Islet precursor cell (in vitro differentiated cells): ENCODE measurements at places on chromosomes 6 and 20.
A peak's percentile ranks its signal among the peaks of the same experiment; 100 is the strongest.

DNA sequence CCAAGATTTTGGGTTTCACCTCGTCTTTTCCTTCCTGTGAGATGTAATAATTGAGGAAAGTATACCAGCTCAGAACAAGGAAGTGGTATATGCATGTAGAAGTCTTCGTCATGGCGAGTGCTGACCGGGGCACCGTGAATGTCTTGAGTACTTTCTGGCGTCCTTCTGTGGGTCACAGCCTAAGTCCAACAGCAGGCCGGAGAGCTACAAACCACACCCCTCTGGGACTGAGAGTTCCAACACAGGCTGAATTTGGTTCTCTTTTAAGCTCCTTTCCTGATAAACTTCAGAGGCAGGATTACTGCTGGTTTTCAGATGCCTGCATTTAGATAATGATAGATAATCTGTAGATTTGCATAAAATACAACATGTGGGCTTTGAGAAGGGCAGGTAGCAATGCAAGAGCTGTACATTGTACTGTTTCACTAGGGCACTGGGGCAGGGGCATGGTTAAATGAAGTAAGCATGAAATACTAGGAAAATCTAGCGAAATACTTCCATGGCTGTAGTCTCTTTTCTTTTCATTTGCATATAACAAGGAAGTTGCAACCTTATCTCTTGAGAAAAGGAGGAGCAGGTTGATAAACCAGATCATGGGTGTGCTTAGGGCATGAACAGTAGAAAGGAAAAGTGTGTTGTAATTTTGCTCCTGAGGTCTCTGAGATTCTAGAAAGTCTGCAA is at the start of gene ADTRP:
TSS of gene ADTRP (minus strand) at position 156 of the 681 bp plus-strand sequence. CDS start at position 112, 44 bp downstream.
- no peak for DNase-seq

GRCh38 chr20:33689493-33689892 is 3.3 kb upstream of the E2F1 start:
- DNase-seq: no peak

GRCh38 chr6:96089173-96089572 is 73.4 kb downstream of the FUT9 start:
- DNase-seq: peak; percentile 70

GRCh38 chr20:22757424-22758183 is 173.2 kb upstream of the FOXA2 start:
- DNase-seq: peak; percentile 20

- DNase-seq: no peak
Measured at GRCh38 chr6:80437801-80438200, 331.3 kb downstream of the BCKDHB start.

DNA sequence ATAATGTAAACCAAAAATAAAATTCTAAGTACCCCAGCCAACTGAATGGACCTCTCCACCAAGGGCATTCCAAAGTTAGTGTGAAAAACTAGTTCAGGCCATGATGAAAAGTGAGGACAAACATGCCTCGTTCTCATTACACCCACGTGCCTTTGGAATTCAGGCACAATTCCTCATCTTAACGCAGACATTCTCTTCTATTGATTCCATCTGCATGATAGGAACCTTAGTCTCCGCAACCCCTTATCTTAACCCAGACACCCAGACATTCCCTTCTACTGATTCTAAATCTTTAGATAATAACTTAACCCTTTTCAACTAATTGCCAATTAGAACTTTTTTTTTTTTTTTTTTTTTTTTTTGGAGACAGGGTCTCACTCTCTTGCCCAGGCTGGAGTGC is 7.6 kb upstream of the SERPINB6 start:
- no peak for DNase-seq

GRCh38 chr6:114718716-114719270 is 376.0 kb upstream of the HS3ST5 start:
- no peak for DNase-seq

DNA sequence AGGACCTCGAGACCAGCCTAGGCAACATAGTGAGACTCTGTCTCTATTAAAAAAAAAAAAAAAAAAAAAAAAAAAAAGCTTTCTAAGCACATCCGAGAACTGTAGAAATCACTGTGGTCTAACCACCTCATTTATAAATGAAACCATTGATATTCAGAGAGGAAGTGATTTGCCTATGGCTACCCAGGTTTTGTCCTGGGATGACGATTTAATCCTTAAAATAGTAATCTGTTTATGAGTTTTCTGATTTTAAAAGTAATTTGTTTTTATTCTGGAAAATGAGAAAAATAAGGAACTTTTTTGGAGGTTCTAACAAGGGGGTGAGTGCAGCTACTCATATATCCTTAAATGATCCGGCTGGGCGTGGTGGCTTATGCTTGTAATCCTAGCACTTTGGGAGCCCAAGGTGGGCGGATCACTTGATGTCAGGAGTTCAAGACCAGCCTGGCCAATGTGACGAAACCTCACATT is 6.5 kb upstream of the BTN3A2 start:
- no peak for DNase-seq

- no peak for DNase-seq
Measured at GRCh38 chr6:161446296-161446925, 172.6 kb upstream of the AGPAT4 start.

DNA sequence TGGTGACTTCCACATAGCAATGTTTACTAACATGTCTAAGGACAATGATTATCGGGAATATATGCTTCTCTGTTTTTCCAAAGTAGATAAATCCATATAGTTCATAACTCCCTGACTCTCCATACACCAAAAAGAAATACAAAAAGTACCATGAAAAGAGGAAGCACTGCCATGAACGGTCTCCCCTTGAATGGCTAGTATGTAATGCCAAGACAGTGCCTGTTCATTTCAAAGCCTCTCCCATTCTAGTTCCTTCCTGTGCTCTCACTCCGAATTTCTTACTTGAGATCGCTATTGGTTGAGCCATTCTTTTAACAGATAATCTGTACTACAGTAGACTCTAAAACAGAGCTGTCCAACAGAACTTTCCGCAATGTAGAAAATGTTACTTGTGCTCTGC is 54.8 kb upstream of the EDN1 start:
- no peak for DNase-seq

- no peak for DNase-seq
Measured at GRCh38 chr6:144340541-144341371, 55.6 kb downstream of the UTRN start.

DNA sequence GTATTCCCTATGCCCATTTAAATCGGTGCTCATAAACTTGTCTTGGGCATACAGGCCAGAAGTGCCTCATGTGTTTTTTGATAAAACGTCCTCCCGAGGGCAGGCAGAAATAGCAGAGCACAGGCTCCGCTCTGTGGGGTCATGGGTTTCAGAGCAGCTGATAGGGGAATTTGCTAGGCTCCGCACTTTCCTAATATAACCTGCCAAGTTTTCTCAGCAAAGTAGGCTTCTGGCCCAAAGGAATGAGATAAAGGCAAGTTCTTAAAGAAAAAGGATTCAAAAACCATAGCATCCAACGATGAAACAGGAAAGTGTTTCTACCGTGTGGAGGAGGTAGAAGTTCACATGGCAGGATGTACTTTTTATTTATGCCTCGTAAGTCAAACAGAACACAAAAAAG is 69.8 kb upstream of the RALGAPA2 start:
- no peak for DNase-seq

DNA sequence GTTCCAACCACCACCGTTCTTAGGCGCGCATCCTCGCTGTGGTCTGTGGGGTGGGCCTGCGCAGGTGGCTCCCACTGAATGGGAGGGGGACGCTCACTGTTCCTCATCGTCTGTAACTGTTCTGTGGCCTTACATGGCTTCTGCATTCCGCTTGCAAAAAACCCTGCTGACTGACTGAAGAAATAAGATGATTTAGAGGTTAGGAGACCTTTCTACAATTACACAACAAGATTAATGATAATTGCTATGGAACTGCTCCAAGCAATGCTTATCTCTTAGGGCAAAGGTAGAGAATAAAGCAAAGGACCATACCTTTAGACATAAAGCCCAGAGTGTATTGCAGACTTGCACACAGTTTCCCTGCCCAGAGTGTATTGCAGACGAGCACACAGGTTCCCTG is 14.4 kb upstream of the DACT2 start:
- no peak for DNase-seq

DNA sequence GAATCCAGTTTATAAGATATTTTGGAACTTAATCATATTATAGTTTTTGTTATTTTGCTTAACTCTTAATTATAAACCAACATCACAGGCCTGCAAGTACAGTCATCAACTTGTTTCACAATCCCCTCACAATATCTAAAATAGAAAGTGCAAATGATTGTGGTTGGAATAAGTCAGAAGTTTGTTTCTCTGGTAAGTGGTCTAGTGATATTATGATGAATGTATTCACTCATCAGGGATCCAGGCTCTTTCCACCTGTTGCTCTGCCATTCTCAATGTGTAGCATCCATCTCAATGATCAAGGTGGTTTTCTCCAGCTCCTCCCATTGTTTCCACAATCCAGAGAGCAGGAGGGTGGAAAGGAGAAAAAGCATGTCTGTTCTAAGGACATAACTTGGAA is 54.2 kb downstream of the OPN5 start:
- DNase-seq: no peak

DNA sequence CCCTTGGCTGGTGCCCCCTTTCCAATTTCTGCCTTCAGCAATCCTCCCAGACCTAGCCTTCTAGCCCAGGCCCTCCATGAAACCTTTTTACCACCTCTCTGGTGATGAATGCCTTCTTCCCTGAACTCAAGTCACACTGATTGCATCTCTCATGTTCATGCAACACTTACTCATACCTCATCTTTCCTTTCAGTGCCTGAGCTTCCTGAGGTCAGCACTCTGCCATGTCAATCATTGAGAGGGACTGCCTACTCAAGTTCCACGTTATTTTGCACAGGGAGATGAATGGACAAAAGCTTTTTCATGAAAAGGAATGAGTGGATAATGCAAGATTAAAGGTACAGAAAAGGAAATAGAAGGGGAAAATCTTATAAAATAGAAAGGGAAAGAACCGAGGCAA is 60.1 kb upstream of the PLEKHG1 start:
- DNase-seq: no peak

- no peak for DNase-seq
Measured at GRCh38 chr20:54284928-54285704, 77.2 kb downstream of the PFDN4 start.

GRCh38 chr20:48231253-48231930 is 446.1 kb upstream of the SULF2 start:
- no peak for DNase-seq

- DNase-seq: no peak
Measured at GRCh38 chr6:129872586-129872985, 11.5 kb upstream of the TMEM244 start.

DNA sequence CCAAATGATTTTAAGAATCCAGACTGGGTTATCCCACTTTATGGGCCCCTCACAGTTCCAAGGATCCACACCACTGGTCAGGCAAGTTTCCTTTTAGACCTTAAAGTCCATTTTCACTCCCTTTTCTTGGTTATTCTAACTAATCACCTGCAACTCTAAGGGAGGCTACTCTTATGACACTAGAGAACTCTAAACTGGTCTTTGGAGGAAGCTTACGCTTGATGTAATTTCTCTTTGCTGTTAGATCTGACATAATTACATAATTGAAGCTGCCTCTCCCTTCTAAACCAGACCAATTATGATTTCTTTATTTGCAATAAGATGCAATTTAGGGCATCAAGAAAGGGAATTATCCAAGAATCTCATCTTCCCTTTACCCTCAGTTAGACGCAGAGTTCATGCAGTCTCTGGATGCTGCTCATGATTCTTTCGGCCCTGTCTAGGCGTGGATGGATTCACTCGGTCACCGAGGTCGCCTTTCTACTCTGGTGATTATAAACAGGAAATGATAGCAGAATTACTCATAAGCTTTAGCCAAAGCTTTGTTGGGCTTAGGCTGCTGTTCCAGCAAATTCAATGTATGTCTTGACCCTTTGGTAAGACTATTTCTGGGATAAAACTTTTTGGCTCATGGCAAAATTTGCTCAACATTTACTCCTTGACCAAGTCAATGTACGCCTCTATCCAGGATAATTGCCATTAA is 166.4 kb upstream of the PRND start:
- DNase-seq: no peak

- no peak for DNase-seq
Measured at GRCh38 chr20:32804022-32804715, 15.6 kb upstream of the MAPRE1 start.

- no peak for DNase-seq
Measured at GRCh38 chr20:20463933-20464374, 96.0 kb downstream of the INSM1 start.

GRCh38 chr20:24633026-24633425 is 163.6 kb downstream of the SYNDIG1 start:
- no peak for DNase-seq

- no peak for DNase-seq
Measured at GRCh38 chr6:34319471-34319885, 70.7 kb upstream of the SMIM29 start.

DNA sequence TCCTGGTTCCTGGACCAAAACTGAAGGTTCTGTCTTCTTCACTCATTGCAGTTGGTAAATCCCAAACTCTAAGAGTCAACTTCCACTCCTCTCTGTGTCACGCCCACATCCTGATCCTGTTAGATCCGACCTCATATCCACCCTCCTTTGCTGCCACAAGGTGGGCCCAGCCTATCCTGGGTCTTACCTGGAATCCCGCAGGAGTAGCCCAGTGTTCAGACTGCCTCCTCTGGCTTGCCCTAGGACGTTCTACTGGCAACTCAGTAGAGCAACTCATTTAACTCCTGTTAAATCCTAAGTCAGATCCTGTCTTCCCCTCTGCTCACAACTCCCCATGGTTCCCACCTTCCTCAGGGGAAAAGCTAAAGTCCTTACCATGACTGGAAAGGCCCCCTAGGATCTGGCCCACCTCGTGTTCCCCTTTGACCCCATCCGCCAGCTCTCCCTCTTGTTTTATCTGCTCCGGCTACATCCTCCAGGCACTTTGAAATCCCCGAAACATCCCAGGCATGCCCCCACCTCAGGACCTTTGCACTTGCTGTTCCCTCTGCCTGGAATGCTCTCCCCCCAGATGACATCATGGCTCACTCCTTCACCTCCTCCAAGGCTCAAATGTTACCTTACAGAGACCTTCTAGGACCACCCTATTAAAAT is 43.9 kb downstream of the TFEB start:
- no peak for DNase-seq

- no peak for DNase-seq
Measured at GRCh38 chr20:9137001-9137400, 68.1 kb downstream of the PLCB4 start.

DNA sequence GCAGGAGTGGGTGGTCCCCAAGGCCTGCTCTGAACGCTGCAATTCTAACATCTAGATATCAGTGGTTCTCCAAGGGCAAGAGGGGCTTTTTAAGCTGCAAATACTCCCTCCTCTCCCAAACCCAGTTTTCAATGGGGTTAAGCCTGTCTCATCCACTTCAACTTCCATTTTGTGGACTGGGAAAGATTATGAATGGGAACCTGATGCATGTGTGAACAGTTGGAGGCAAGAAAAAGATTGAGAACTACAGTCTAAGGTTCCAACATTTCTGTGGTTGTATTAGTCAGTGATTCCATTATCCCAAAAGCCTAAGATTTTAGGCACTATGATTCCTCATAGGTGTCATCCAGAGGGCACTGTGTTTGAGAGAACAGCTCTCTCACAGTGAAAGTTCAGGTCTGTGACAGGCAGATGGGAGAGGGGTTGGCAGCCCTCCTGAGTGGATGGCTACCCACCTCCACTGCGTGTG is 53.7 kb downstream of the HNF4A start:
- no peak for DNase-seq

GRCh38 chr6:147065786-147066185 is 138.4 kb upstream of the STXBP5 start:
- no peak for DNase-seq
